Activated naive CD4-positive, alpha-beta T cell treated with anti-CD3 and anti-CD28 coated beads for 36 hours (primary cell): ENCODE measurements at places on chromosomes 12 and 14. TPM values are rescaled to one million over a fixed set of nuclear protein-coding genes. Genes with fewer than 3 reads are reported as not detected.

DNA sequence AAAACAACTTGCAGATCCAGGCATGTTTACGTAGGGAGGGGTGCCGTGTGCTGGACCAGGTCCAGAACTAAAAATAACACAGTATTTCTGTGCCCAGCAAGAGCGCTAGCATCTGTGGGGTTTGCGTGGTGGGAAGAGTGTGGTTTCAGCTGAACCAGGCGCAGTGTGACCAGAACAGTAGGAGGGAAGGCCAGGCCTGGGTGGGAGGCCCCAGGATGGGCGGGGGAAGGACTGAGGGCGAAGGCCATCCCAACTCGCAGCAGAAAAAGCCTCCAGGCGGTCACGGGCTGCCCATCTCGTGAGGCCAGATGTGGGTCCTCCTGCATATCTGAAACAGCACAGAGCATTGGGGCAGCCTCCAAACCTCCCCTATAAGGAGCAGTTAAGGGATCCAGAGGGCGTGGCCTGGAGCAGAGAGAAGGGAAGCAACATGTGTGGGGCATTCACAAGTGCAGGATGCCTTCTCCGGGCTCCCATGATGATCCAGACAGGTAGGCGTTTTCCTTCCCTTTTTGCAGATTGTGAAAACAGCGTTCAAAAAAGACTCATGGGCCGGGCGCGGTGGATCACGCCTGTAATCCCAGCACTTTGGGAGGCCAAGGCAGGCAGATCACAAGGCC is 17.8 kb upstream of the CD9 start:
- H3K36me3 ChIP-seq = no peaks in the 10 kb centered on the region
- no peak overlapping the region for H3K4me3 ChIP-seq
- H3K27me3 ChIP-seq = no peaks in the 10 kb centered on the region
- no peak overlapping the region for H3K27ac ChIP-seq
- DNase-seq = no peak

The DLGAP5 gene
- 120 TPM for total RNA-seq

The NGB gene
- total RNA-seq = not detected

The PIWIL1 gene
- total RNA-seq = not detected

The FIGNL2 gene
- total RNA-seq = 0.36 TPM

DNA sequence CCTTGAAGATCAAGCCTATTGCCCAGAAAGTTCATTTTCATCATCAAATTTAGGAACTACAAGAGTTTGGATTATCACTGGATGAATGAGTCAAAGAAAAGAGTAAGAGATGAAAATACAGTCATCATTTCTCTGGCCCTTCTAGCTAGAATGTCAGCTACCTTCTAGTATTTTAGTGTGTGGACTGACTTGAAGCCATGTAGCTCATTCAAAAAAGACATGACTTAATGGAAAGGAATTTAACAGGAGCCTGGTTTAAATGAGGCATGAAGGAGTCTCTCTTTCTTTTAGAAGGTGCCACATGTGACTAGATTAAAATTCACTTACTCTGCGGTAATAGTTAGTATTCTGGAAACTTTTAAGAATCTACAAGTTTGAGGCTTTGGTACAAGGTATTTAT is 7.1 kb downstream of the PTHLH start:
- peaks cover 16% of the 10 kb centered on the region for H3K4me1 ChIP-seq
- no peak for DNase-seq
- H3K27me3 ChIP-seq = peaks cover 66% of the 10 kb centered on the region

The GLIPR1L1 gene
- not detected for total RNA-seq
